Bronchial epithelial cell (primary cell): ENCODE measurements at places on chromosomes 4 and X. TPM values are rescaled to one million over a fixed set of nuclear protein-coding genes. Genes with fewer than 3 reads are reported as not detected.

GPR50 gene
- total RNA-seq = not detected in 2 replicates

PPEF2 gene
- total RNA-seq = under 0.01 TPM in 1 of 2 replicates, not detected in the other

SYNPO2 gene
- 0.13 and 0.26 TPM in 2 replicates for total RNA-seq

FDCSP gene
- not detected in 2 replicates for total RNA-seq

EXOC1L gene
- not detected in 2 replicates for total RNA-seq

STAP1 gene
- under 0.01 TPM in 1 of 2 replicates, not detected in the other for total RNA-seq

CXorf49 gene
- not detected in 2 replicates for total RNA-seq

RIPPLY1 gene
- total RNA-seq = 0.13 TPM in 1 of 2 replicates, not detected in the other

CLIC2 gene
- total RNA-seq = under 0.01 and 0.13 TPM in 2 replicates

SSX1 gene
- not detected in 2 replicates for total RNA-seq

ETDA gene
- total RNA-seq = not detected in 2 replicates

SLC49A3 gene
- total RNA-seq = 0.53 and 1.7 TPM in 2 replicates

VGLL1 gene
- total RNA-seq = 0.26 and 0.77 TPM in 2 replicates

GNRHR gene
- under 0.01 and 0.13 TPM in 2 replicates for total RNA-seq

CXCL11 gene
- total RNA-seq = not detected in 2 replicates

MUC7 gene
- total RNA-seq = not detected in 2 replicates

LRP2BP gene
- total RNA-seq = 0.53 and 0.64 TPM in 2 replicates

- peak; percentile 26 for DNase-seq
Measured at GRCh38 chr4:102736636-102737549, 23.9 kb downstream of the MANBA start.

DNA sequence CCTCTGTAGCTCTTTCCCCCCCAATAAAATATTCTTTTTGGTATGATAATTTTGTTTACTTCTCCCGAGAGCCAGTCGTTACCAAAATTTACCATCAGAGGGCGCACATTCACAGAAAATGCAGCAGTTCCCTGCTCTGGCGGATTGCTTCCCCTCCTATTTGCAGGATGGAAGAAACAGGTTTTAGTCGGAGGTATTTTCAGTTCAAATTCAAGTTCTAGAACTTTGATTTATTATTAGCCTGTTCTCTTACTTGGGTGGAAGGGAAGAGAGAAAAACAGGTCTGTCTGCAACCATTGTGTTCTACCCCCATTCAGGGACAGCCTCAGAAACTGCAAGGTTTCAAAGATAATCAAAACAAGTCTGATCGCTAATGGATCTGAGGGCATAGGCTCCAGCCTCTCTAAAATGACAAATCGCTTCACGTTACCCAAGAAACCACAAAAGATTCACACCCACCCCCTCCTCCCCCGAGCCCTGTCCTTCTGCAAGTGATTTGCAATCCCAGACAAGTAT is 263.8 kb upstream of the RPS6KA3 start:
- DNase-seq = peak; percentile 28

DNA sequence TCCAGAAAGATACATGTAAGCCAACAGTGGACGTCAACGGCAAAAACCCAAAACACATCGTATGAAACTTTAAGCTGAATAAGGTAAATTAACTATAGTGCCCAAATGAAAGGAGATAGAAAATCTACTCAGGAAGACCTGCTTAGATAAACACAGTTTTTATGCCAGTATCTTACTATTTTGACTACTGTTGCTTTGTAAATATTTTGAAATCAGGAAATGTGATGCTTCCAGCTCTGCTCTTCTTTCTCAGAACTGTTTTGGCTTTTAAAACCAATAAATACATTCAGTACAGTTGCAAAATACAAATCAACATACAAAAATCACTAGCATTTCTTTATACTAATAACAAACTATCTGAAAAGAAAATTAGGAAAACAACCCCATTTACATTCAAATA is 83.8 kb downstream of the SMARCA5 start:
- DNase-seq = no peak

DNA sequence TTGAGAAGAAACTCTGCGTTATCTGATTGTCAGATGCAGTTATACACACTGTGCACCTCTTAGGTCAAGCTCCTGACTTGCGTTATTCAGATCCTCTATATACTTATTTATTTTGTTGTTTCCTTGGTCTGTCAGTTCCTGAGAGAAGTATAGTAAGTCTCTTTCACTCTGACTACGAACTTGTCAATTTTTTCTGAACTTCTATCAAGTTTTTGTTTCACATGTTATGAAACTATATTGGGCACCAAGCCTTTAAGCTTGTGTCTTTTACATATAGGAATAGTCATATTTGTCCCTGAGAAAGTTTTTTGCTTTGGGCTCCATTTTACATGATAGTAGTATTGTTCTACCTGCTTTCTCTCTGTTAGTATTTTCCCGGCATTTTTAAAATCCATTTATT is 31.7 kb downstream of the ZNF275 start:
- no peak for DNase-seq

DNA sequence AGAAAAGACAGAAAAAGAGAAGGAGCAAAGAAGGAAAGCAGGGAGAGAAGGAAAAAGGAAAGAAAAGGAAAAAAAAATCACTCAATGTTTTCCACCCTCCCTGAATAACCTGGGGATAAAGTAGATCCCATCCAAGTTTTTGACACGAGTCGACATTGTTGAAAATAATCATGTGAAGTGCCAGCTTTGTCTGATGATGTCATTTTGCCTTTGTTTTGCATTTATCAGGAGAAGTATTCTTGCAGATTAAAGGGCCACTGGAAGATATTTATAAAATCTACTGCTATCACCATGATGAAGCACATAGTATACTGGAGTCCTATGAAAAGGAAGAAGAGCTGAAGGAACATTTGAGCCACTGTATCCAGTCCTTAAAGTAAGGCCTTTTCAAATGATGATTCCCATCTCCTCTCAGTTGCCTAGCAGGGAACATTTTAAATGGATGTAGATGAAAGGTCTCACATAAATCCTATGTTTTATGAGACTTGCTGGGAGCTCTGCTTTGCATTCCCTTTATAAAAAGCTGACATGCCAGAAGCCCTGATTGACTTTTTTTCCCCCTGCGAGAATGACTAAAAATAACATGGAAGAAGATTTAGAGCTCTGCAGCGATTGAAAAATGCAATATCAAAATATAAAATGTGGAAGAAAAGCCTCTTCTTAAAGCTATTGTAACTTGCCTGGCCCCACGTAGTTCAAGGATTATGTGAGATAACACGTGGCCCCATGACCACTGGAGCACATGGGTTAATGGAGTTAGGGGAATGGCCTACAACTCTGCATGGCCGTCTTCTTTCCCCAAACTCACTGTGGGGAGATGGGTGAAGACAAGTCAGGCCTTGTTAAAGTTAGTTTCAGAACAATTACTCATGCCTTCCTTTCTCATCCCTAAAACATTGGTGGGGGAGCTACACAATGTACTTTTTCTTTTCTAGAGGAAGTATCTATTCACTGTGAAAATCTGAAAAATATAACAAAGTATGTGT is 77.5 kb downstream of the INTS12 start:
- peak; percentile 77 for DNase-seq

DNA sequence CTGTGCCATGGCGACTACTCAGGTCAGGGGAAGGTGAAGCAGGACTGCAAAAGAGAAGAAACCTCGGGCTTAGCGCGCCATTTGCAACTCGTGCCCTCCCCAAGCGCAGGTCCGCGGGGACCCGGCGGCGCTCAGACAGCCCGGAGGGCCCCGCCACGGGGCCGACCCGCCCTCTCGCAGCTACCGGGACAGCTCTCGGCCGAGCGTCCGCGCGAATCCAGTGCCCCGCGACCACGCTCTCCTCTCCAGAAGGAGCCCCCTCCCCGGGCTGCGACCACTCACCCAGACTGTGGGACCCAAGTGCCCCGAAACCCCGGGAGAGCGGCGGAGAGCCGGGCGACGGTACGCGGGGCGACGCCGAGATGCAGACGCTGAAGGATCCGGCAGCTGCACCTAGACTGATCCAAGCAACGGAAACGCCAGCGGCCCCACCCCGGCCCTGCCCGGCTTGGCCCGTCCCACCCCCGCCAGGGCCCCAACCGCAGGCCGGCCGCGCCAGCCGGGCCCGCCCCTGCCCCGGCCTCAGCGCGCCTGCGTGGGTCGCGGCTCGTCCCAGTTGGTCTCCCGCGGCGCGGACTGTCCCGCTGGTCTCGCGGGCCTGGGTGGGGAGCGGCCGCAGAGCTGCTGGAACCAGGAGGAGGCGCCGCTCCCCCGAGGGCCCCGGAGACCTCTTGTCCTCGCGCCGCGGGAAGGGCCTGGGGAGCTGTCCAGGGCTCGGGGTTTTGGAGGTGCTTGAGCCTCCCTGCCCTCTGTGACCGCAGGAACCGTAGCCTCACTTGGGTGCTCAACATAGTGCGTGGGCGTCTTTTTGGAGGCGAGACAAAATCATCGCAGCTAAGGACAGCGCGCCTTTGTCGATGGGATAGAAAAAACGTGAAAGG is at the start of gene ANXA5:
Gene ANXA5 (minus strand): TSS at position 400 of the 881 bp plus-strand sequence. CDS start 391 bp downstream, at position 9.
- peak; percentile 66 for DNase-seq

- no peak for DNase-seq
Measured at GRCh38 chrX:20244931-20245330, 21.8 kb downstream of the RPS6KA3 start.

DNA sequence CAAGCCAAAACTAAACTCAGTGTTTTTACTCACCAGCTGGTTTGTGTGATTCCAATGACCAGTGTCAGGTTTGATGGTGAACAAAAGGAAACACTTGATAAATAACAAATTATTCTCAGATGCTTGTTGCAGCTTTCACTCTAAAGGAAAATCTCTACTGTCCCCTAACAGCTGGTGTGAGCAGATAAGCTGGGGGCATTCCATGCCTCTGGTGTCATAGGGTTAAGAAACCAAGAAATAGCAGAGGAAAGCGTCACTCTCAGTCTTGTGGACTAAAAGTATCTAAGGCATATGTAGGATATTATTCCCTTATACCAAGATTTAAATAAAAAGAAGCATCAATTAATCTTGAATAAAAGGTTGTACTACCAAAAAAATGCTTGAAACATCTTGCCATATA is 24.3 kb downstream of the TRPC5 start:
- no peak for DNase-seq

GRCh38 chr4:151407466-151408379 is 1.3 kb upstream of the FHIP1A start:
- DNase-seq = no peak

GRCh38 chr4:174561560-174561959 is 39.3 kb upstream of the HPGD start:
- DNase-seq = no peak

DNA sequence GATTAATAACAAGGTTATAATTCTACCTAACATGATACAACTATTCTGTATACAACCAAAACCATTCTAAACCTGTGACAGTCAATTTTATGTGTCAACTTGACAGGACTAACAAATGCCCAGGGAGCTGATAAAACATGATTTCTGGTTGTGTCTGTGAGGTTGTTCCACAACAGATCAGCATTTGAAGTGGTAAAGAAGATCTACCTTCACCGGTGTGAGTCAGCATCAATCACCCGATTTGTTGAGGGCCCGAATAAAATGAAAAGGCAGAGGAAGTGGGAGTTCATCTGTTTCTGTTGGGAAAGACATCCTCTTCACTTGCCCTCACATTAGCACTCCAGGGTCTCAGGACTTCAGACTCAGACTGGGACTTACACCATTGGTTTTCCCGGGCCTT is 187.9 kb downstream of the MAB21L2 start:
- peak; percentile 29 for DNase-seq

GRCh38 chrX:47172971-47173792 is 20.4 kb upstream of the UBA1 start:
- DNase-seq = no peak

GRCh38 chrX:56764153-56764974 is 35.3 kb downstream of the NBDY start:
- peak; percentile 34 for DNase-seq

GRCh38 chr4:79907001-79907400 is 166.0 kb downstream of the ANTXR2 start:
- no peak for DNase-seq

DNA sequence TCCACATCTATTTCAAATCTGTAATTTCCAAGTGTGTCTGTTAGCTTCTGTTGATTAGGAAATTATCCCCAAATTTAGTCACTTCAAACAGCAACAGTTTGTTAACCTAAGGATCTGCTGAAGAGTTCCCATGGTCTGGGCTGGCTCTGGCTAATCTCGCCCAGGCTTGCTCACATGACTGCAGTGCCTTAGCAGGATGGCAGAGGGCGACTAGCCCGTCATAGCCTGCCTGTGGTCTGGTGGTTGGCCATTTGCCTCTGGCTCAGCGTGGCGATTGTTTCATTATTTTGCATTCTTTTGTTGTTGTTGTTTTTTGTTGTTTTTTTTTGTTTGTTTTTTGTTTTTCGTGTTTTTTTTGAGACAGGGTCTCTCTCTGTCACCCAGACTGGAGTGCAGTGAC is 264.0 kb downstream of the TRIML1 start:
- DNase-seq = no peak

DNA sequence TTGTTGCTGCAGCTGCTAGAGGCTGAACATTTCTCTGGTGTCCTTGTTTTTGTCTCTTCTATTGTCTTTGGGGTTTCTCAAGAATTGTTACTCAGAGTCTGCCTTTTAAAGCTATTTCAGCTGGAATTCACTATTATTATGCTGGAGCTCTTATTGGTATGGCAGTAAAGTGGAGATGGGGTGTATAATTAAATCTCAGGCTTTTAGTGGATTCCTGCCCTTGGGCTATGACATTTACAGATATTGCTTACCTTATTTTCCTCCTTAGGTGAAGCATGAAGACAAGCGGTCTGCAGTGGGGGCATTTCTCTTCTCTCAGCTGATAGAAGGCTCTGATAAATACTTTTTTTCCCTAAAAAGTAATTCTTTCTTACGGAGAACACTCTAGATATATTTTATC is 1656.6 kb upstream of the IGFBP7 start:
- no peak for DNase-seq

DNA sequence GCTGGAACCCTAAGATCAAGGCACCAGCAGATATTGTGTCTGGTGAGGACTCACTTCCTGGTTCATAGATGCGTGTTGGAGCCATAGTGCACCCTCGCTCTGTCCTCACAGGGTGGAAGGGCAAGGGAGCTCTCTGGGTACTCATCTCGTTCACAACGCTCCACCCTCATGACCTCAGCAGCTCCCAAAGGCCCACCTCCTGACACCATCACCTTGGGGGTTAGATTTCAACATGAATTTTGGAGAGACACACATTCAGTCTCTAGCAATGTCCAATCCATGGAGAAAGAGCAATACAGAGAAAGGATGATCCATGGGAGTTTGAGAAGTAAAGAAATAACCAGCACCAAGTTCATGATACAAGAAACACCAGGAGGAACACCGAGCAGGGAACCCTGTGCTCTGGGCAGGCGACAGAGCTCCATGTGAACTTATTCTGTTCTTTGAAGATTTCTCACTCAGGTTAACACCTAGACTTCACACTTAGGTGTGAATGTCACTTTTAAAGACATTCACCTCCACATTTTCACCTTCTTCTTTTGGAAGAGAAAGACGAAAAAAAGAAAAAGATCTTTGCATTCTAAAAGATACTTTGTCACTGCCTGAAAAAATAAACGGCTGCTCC is 171.8 kb upstream of the FAM9B start:
- DNase-seq = no peak
